ENCODE measurements at places on chromosomes 5 and 9.

DNA sequence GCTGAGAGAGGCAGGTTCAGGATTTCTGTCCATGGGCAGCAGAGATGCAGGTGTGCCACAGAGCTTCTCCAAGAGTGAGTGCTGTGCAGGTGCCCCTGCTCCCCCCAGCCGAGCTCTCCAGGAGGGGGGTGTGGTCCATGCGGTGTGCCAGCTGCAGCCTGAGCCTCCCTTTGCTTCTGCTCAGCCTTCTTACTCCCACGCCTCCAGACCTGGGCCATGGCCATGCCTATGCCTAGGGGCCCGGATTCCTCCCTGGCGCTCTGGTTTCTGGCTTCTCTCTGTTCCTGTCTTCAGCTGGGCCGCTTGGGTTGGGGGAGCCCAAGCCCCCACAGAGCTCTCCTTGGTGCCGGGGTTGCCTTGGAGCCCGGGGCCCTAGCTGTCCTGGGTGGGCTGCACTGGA, 133.3 kb downstream of the CACNA1B start:
- no peak for ATAC-seq

DNA sequence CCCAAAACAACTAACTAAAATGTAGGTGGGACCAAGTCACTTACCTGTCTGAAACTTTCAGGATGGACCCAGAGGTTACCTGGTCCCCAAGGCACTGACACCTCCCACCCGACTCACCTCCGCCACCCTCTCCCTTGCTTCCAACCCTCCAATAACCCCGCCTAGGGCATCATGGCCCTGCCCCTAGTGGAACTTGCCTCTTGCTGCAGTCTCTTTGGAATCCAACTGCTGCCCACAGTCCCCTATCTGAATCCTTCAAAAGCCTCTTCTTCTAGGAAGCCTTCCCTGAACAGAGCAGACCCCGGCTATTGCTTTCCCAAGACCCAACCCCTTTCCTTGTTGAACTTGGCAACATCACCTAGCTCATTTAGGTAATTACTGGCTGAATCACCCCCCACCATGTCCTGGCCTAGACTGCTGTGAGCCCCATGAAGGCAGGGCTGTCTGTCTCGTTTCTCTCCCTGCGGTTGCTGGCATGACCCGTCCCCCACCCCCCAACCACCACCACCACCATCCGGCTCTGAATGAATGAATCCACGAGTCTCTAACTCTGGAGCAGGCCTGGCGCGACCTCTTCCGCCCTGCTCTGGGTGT, 9.4 kb downstream of the CRB2 start:
- ATAC-seq = no peak

DNA sequence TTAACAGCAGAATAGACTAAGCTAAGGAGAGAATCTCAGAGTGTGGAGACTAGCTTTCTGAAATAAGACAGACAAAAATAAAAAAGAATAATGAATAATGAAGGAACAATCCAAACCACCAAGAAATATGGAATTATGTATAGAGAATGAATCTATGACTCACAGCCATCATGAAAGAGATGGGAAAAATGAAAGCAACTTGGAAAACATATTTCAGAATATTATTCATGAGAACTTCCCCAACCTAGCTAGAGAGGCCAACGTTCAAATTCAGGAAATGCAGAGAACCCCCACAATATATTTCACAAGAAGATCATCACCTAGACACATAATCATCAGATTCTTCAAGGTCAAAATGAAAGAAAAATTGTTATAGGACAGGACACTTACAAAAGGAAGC, 349.0 kb upstream of the MPDZ start:
- ATAC-seq = no peak

- ATAC-seq = no peak
Observed at GRCh38 chr5:134028496-134028895, 23.7 kb upstream of the VDAC1 start.

- ATAC-seq = no peak
Observed at GRCh38 chr9:136696502-136696901, 9.2 kb upstream of the AGPAT2 start.

DNA sequence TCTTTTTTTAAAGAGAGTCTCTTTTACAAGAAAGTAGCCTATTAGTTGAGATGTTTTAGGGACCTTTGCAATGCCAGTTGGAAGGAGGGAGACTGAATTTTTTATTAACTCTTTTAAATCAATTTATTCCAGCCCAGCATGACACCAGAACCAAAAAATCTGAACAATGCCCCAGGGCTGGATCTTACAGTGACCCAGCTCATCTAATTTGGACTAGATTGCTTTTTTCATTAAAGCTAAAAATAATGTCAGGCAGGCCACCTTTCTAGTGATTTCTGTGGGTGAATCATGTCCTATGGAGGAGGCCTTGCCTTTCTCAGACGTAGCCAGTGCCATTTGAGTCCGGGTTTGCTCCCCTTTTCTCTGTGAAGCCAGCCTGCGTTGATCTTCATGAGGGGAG, 38.8 kb downstream of the MAP1B start:
- no peak for ATAC-seq

DNA sequence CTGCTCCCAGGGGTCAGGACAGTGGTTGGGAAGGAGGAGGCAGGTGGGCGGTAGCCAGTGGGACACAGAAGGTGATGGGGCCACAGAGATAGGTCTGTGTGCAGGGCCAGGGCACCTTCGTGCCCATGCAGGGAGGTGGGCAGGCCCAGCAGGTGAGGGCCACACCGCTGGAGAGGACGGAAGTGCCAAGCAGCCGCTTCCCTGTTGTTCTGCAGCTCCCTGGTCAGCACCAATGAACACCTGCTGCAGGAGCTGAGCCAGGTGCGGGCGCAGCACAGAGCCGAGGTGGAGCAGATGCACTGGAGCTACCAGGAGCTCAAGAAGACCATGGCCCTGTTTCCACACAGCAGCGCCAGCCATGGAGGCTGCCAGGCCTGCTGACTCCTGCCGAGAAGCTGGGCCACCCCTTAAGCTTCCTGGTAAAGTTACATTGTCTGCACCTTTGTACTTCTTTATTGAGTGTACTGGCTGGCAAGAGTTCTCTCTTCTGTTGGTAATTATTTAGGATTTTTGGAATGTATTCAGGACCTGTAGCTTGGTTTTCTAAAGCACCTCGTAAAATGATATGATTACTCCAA, 40.3 kb downstream of the TPPP start:
- ATAC-seq = no peak

- no peak for ATAC-seq
Observed at GRCh38 chr9:14715102-14715501, 7.4 kb downstream of the CER1 start.

- ATAC-seq = no peak
Observed at GRCh38 chr9:134494273-134494815, 147.3 kb upstream of the COL5A1 start.
